SJSA1 (cell line): ENCODE measurements at places on chromosomes 3 and 15. TPM values are rescaled to one million over a fixed set of nuclear protein-coding genes. Genes with fewer than 3 reads are reported as not detected.

DNA sequence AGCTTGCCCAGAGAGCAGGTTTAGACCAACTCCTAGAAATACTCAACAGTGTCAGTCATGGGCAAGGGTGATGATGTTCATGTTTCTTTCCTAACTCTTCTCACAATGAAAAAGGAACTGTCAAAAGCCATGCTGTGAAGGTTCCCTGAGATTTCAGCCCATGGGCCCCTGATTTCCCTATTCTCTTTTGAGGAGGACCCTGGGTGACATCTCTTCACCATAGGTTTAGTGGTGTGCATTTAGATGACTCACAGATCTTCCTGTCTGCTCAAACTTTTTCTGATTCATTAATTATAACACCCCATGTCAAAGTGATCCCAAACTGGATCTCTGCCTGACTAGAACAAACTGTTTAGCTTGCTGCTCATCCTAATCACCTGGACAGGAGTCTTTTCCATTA is 108.0 kb downstream of the BBX start:
- no peak overlapping the region for H3K4me3 ChIP-seq
- no peaks in the 10 kb centered on the region for H3K36me3 ChIP-seq
- H3K27ac ChIP-seq: no peak overlapping the region
- peaks cover 7% of the 10 kb centered on the region for H3K4me1 ChIP-seq

- no peaks in the 10 kb centered on the region for H3K4me1 ChIP-seq
- no peak for DNase-seq
- 0 out of 2 replicates have a peak, but pooled peaks cover 4% of the 10 kb centered on the region for H3K36me3 ChIP-seq
- no peaks in the 10 kb centered on the region for H3K27me3 ChIP-seq
Observed at GRCh38 chr15:63809452-63809851, 24.3 kb downstream of the HERC1 start.

C3orf85 gene
- not detected in 2 replicates for total RNA-seq

FAM131A gene
- total RNA-seq: 13.9 and 14.4 TPM in 2 replicates

RETNLB gene
- not detected in 2 replicates for total RNA-seq

HHATL gene
- not detected in 2 replicates for total RNA-seq

C3orf38 gene
- total RNA-seq: 19.0 and 21.0 TPM in 2 replicates

HES1 gene
- 39.2 and 44.1 TPM in 2 replicates for total RNA-seq

DNA sequence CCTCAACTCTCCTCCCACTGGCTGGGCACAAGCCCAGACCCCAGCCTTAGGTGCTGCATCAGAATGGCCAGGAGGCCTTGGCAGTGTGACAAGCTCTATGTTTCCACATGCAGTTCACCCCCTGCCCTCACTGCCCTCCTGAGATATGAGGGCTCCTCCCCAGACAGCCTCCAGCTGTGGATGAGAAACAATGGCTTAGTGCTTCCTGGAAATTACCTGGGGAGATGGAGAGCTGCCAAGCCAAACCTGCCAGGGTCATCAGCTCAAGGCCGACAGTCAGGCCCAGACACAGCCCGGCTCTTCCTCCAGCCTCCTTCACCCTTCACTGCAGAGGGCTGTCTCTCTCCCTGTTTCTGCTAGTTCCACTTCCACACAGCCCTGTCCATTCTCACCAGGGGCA is 76.3 kb downstream of the MYLK start:
- no peak for DNase-seq
- no peak overlapping the region for H3K4me3 ChIP-seq
- no peaks in the 10 kb centered on the region for H3K36me3 ChIP-seq
- no peak overlapping the region for H3K27ac ChIP-seq
- no peaks in the 10 kb centered on the region for H3K27me3 ChIP-seq
- peaks cover 12% of the 10 kb centered on the region for H3K4me1 ChIP-seq

- peaks cover 42% of the 10 kb centered on the region for H3K4me1 ChIP-seq
- peak overlapping the region; percentile 73 for H3K27ac ChIP-seq
- no peak overlapping the region for H3K4me3 ChIP-seq
Observed at GRCh38 chr3:125128861-125129501, 73.2 kb upstream of the HEG1 start.

- no peak overlapping the region for H3K27ac ChIP-seq
- H3K4me1 ChIP-seq: no peaks in the 10 kb centered on the region
Observed at GRCh38 chr15:74025436-74025835, 30.9 kb downstream of the PML start.

GRCh38 chr3:76731471-76731870 is 308.4 kb upstream of the ROBO2 start:
- no peaks in the 10 kb centered on the region for H3K36me3 ChIP-seq
- H3K4me3 ChIP-seq: no peak overlapping the region
- no peaks in the 10 kb centered on the region for H3K4me1 ChIP-seq
- H3K27me3 ChIP-seq: no peaks in the 10 kb centered on the region
- H3K27ac ChIP-seq: no peak overlapping the region

ARGFX gene
- total RNA-seq: not detected in 2 replicates

DNA sequence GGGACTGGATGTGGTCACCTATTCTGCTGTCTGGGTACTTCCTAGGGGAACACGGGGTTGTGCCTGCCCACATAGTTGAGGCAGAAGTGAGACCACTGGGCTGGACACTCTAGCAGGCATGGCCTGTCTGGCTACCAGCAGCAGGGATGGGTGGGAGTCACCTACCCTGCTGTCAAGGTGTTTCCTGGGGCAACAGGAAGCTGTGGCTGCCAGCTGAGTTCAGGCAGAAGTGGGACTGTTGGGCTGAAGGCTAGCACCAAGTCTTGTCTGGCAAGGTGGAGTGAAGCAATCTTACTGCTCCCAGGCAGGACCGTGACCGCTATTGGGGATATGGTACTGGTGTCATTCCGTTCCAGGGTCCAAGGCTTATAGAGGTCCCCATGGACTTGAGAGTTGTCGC is 20.3 kb upstream of the ZDHHC23 start:
- H3K27ac ChIP-seq: no peak overlapping the region
- H3K4me3 ChIP-seq: no peak overlapping the region
- H3K36me3 ChIP-seq: no peaks in the 10 kb centered on the region
- DNase-seq: no peak
- no peaks in the 10 kb centered on the region for H3K27me3 ChIP-seq

SEMA7A gene
- 5.2 and 5.4 TPM in 2 replicates for total RNA-seq

DNA sequence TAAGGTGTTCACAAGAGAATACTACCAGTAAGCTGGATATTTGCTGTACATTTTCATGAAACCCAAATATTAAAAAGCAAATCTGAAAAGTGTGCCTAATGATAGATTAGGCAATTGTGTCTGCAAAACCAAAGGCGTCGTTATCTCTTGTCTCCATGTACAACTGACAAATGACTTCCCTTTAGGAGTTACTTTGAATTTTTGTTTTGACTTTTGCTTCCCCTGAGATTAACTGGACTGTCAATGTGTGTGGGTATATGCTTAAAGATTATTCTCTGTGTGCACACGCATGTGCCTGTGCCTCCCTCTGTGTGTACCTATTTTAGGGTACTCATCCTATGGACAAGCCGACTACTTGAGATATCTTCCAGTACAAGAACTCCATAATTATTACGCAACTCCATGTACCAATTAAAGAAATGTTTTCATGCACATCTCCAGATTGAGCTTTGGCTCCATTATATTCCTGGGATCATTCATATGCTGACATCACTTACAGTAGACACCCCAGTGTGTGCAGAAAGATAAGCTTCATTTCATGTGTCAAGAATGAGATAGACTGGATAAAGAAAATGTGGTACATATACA is 431.2 kb upstream of the ADAMTS9 start:
- H3K27ac ChIP-seq: no peak overlapping the region
- no peaks in the 10 kb centered on the region for H3K27me3 ChIP-seq
- no peak overlapping the region for H3K4me3 ChIP-seq
- no peak for DNase-seq

DNA sequence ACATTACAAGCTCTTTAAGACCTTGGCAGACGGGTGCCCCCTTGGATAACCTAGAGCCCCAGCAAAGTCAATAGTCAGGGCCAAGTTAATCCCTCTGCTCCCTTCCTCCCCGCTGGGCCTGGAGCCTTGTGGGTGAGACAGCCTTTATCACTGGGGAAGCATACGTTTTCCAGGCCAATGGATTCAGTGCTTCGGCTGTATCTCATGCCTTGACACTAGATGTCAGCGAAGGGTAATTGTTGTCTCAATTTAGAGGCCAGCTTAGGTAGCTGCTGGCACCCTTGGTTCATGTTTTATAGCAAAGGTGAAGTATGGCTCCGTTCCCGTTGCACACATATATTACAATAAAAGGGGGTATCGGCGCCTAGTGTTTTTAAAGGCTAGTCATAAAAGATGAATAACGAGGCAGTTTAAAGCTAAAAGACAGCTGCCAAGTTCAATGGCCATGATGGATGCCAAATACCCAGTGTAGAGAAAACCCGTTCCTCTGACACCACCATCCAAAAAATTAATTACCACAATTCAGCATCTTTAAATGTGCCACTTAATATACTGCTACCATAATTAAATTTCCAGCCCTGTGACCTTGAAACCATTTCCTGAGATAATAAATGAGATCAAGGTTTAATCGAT is 52.3 kb upstream of the BNIP2 start:
- H3K4me1 ChIP-seq: no peaks in the 10 kb centered on the region
- no peak overlapping the region for H3K27ac ChIP-seq
- H3K36me3 ChIP-seq: no peaks in the 10 kb centered on the region
- no peak for DNase-seq
- no peak overlapping the region for H3K4me3 ChIP-seq

GRCh38 chr3:167941234-167941995 is 154.3 kb downstream of the GOLIM4 start:
- no peaks in the 10 kb centered on the region for H3K36me3 ChIP-seq
- H3K27ac ChIP-seq: no peak overlapping the region
- peaks cover 9% of the 10 kb centered on the region for H3K4me1 ChIP-seq

DNA sequence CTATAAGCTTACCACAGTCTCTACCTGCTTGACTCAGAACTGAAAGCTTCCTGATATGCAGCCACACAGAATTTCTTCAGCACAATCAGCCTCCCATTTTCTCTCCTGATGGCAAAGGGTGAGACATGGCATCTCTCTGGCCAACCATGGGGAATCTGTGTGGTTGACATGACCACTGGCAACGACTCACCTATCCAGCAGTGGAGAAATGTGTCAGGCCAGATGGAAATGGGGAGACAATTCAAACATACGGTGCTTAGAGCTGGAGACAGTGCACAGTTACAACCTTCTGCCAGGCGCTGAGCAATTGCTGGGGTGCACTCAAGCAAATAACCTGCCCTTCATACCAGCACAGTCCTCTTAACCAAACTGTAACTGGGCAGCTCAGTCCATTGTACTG is 3.6 kb downstream of the ZNF385D start:
- no peak for DNase-seq
- no peaks in the 10 kb centered on the region for H3K27me3 ChIP-seq
- H3K4me3 ChIP-seq: no peak overlapping the region
- no peaks in the 10 kb centered on the region for H3K36me3 ChIP-seq
- no peaks in the 10 kb centered on the region for H3K4me1 ChIP-seq

DNA sequence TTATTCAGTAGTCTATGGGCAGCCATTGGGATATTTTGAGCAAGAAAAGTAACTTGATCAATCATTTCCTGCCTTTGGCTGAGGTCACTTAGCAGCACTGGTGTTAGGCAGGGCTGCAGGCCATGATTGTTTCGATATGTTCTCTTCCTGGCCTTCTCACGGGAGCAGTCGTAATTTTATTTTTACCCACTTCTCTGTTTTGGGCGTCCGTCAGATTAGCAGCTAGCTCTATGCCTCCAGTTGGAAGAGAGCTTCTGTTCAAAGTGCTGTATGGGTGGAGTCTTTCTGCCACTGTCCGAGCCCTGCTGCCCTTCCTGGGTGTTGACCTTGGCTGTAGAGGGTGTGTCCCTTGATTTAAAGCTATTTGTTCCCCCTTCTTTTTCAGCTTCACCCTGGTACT is 123.4 kb upstream of the ROPN1 start:
- H3K36me3 ChIP-seq: peaks cover 4% of the 10 kb centered on the region; the same call in 1 of the 2 replicates
- H3K4me1 ChIP-seq: peaks cover 54% of the 10 kb centered on the region
- no peak overlapping the region for H3K4me3 ChIP-seq

CIB2 gene
- total RNA-seq: 3.2 and 3.8 TPM in 2 replicates

TRIM42 gene
- not detected in 2 replicates for total RNA-seq

DNA sequence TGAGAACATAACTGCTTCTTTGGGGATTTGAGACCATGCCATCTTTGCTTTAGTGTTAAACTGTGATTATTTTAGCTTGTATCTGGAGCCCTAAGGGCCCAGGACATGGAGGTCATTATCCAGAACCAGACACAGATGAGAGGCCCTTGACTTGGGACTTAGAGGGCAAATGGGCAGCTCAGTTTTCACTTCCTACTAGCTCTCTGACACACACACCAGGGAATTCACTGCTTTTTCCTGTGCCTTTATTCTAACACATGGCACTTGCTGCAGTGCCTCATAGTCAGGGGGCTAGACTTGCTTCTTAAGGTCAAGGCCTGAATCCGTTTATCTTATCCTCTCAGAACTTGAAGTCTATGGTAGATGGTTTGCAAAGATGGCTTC is 33.3 kb downstream of the AMOTL2 start:
- H3K27ac ChIP-seq: no peak overlapping the region
- H3K4me3 ChIP-seq: no peak overlapping the region

ANAPC13 gene
- total RNA-seq: 81.9 and 109 TPM in 2 replicates

- H3K4me3 ChIP-seq: no peak overlapping the region
- no peaks in the 10 kb centered on the region for H3K36me3 ChIP-seq
- DNase-seq: no peak
- peaks cover 5% of the 10 kb centered on the region; the same call in 1 of the 2 replicates for H3K27me3 ChIP-seq
- H3K27ac ChIP-seq: no peak overlapping the region
Observed at GRCh38 chr15:43299411-43299810, 31.0 kb downstream of the LCMT2 start.

- no peak overlapping the region for H3K27ac ChIP-seq
- H3K4me1 ChIP-seq: no peaks in the 10 kb centered on the region; the same call in 1 of the 2 replicates
- H3K36me3 ChIP-seq: no peaks in the 10 kb centered on the region
Observed at GRCh38 chr15:41207687-41208448, 22.7 kb downstream of the EXD1 start.

- no peak for DNase-seq
- no peak overlapping the region for H3K27ac ChIP-seq
- no peaks in the 10 kb centered on the region for H3K27me3 ChIP-seq
- no peaks in the 10 kb centered on the region for H3K4me1 ChIP-seq
- H3K4me3 ChIP-seq: no peak overlapping the region
Observed at GRCh38 chr3:58679446-58679845, 12.9 kb upstream of the FAM3D start.

SLCO2A1 gene
- 0.16 TPM in 1 of 2 replicates, not detected in the other for total RNA-seq

DNA sequence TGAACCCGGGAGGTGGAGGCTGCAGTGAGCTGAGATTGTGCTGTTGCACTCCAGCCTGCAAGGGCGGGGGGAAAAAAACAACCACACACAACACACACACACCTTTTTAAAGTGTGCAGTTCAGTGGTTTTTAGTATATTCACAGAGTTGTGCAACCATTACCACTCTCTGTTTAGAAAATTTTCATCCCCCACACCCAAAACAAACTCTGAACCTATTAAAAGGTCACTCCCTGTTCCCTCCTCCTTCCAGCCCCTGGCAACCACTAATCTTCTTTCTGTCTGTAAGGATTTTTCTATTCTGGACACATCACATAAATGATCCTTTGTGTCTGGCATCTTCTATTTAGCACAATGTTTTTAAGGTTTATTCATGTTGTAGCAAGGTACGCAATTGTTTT is 159.1 kb downstream of the ATG7 start:
- peaks cover 12% of the 10 kb centered on the region for H3K4me1 ChIP-seq
- H3K27ac ChIP-seq: no peak overlapping the region
- no peak for DNase-seq
